Activated T-helper 1 cell treated with anti-CD3 and anti-CD28 coated beads, Interleukin-2, amount 50 U/mL, for 16 hours (primary cell): ENCODE measurements at places on chromosomes 1 and 21.

DNA sequence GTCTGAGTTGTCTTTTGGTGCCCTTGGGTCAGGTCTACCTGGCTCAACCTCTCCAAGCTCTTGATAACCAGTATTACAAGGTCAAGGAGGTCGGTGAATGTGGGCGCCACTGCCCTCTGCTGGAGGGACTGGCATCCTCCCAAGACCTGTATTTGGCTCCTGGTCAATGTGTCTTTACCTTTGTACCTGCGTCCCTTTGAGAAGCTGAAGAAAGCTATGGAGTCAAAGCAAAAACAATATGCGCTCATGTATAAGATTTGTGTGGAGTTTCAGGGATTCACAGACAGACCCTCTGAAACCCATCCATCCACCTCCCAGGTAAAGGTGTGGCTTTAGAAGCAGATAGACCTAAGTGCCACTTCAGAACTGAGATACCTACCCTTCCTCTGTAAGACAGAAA, 61.8 kb upstream of the NBL1 start:
- DNase-seq, result peak; percentile 60

DNA sequence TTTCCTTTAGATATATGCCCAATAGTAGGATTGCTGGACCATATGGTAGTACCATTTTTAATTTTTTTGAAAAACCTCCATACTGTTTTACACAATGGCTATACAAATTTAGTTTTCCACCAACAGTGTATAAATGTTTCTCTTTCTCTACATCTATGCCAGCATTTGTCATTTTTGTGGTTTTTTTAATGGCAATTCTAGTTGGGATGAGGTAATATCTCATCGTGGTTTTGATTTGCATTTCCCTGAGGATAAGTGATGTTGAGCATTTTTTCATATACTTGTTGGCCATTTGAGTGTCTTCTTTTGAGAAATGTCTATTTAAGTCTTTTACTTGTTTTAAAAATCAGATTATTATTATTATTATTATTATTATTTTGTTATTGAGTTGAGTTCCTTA, 35.5 kb downstream of the PLA2G4A start:
- DNase-seq, result no peak

DNA sequence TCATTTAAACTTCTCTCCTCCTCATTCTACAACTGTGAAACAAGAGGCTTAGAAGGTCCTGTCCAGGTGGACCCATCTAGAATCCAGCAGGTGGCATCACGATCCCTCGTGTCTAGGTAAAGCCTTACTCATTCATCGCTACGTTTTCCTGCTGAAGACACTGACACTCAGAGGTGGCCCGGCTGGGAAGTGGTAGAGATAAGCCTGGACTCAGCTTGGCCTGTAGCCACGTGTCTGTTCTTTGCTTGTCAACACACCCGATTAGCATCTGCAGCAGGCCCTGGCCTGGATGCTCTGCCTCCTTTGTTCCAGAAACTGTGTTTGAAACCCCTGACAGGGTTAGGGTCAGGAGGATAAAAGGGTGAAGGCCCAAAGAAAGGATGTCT, 43.4 kb downstream of the PARP1 start:
- DNase-seq, result no peak

GRCh38 chr1:179206812-179207211, 22.7 kb downstream of the ABL2 start:
- DNase-seq, result no peak

DNA sequence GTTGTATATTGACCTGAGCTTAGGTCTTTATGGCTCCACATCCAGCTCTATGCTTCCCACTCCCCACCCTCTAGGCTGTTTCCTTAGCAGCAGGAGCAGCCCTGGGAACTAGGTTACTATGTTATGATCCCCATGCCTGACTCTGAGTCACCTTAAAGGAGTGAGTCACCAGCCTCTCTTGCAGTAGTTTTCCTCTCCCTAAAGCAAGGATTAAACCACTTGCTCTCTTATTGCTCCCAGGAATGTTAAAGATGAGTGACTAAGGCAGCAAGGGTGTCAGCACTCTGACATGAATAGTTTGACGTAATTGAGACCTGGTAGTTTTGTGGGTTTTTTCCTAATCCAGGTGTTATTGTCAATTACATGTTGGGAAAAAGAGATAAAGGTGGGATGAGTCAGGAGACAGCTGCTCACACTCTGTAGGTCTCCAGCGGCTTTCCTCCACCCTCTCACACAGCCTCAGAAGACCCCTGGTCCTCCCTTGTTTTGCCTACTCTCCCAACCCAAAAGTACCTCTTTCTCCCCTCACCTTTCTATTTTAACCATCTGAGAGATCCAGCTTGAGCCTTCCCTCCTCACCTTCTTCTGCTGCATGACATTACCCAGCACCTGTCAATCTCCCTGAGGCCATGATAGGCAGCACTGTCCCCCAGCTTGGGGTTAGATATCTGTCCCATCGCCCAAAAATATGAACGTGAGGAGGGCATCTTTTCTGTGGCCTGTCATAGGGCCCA, 369.1 kb upstream of the VAMP3 start:
- no peak for DNase-seq

GRCh38 chr1:28160782-28161266, 15.7 kb downstream of the PTAFR start:
- no peak for DNase-seq

GRCh38 chr1:240310226-240310925, 218.7 kb downstream of the FMN2 start:
- no peak for DNase-seq

DNA sequence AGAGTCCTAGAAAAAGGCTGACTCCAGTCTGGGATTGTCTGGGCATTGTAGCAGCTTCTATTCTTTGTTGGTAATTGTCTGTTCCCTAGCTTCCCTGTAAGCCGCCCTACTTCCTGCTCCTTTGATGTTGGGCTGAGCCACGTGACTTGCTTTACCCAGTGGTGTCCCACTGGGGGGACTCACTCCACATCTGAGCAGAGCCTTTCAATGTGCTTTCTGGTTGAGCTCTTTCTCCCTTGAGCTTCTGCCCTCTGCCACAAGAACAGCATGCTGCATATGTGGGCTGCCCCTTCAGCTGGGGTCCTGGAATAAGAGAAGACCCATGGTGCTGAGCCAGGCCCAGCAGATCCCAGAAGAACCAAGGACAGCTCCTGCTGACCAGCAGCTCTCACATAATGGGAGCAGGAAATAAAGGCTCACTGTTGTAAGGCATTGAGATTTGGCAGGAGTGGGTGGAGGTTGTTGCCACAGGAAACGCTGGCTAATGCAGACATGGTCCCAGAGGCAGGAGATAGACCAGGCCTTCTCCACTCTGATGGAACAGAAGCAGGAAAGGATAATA, 276.3 kb upstream of the GJB5 start:
- no peak for DNase-seq

DNA sequence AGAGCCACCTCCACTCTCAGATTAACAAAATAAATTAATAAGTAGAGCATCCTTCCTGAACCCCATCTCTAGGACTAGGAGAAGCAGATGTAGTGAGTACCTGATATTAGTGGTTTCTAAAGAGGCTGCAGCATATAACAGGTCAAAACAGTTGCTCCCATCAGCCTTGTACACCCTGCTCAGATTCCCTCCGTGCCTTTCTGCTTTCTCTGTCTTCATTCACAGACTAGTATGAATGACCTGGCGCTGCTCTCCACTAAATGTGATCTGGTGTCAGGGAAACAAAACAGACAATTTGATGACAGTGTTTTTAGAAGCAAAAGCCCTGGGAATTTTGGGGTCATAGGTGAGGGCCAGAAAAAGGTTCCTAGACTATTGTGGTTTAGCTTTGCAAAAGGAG, 8.3 kb downstream of the SESN2 start:
- DNase-seq, result no peak

DNA sequence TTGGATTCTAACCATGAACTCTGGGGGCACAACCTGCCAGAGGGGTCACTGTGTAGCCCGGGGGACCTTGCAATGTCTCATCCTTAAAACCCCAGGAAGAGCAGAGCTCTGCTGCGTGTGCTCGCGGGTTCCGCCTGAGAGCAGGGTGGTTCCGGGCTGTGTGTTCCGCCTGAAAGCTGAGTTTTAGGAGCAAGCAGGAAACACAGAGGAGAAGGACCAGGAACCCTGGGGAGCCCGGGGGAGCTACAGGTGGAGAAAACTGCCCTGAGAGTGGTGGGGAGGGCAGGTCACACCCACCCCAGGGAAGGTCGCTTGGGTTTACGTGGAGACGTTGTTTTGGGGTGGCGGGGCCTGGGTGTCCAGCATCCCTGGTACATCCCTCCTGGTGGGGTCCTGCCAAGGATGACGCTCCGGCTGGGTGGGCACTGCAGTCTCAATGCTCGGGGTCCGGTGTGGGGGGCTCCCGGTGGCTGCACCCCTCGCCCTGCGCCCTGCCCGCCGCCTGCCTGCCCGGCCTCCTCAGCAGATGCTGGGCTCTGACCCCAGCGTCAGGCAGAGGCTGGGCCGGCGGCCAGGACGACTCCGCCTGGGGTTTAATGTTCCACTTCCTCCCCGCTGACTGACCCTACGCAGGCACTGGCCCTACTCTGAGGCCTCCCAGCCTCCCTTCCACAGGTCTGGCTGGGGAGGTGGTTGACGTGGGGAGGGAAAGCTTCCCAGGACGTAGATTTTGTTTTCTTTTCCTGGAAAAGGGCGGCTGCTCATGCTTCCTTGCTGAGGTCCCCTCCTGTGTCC, 17.3 kb upstream of the C1orf159 start:
- DNase-seq, result no peak

- no peak for DNase-seq
These were observed 99.2 kb downstream of the CTH start for GRCh38 chr1:70509996-70510876.

- no peak for DNase-seq
These were observed 1.3 kb upstream of the LSS start for GRCh38 chr21:46229923-46230260.

GRCh38 chr1:240833075-240833474, 221.1 kb upstream of the GREM2 start:
- DNase-seq, result no peak

DNA sequence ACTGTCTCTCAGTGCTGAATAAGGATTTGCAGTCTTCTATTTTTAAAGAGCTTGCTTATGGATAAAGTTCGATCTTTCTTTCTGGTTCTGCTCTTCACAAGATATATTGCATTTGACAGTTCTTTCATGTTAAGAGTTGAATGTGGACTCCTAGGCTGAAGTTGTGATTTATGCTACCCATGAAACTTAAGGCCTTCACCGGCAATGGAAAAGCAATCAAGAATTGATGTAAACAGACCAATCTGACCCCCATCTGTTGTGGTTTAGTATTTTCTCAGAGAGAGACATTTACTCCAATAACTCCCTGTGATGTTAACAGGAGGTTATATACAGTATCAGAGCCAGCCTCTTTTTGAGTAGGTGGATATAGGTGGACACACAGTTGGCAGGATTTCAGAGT, 165.8 kb downstream of the PAPPA2 start:
- no peak for DNase-seq

DNA sequence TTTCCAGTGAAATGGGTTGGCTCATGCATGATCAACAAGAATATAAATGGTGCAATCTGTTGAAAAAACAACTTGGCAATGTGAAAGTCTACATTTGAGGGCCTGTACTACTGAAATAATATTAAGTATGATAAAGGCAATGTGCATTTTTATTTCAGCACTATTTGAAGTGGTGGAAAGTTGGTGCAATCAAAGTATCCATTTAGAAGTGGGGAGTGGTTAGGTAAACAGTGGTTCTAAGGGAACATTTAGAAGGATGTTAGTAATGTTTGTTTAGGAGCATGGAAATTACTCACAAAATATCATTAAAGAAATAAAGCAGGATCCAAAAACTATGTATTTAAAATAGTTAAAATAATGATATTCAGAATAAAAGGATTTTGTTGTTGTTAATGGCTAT, 60.2 kb downstream of the CHRM3 start:
- no peak for DNase-seq

- no peak for DNase-seq
These were observed 18.3 kb upstream of the MAP10 start for GRCh38 chr1:232786845-232787455.

DNA sequence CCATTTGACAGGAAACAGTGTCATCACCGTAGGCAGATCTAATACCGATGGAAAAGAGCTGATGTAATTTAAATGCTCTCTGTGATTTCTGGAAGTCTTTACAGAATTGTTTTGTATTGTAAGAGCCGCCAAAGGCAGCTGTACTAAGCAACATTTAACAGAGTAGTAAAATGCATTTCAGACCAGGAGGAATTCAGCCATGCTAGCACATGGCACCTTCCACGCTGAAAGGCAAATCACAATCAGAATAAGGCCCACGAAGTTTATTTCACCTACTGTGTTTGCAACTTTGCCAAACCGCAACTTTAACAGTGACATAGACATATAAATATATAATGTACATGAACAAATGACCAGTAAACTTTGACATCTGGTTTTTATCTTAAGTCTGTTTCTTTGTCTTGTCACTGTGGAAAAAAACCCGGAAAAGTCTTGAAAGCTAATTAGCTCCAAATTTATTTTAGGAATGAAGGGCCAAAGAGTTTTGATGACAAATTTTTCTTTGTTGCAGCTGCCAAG, 26.1 kb upstream of the DISC1 start:
- DNase-seq, result no peak

GRCh38 chr1:97905141-97905940, 15.5 kb downstream of the DPYD start:
- no peak for DNase-seq

DNA sequence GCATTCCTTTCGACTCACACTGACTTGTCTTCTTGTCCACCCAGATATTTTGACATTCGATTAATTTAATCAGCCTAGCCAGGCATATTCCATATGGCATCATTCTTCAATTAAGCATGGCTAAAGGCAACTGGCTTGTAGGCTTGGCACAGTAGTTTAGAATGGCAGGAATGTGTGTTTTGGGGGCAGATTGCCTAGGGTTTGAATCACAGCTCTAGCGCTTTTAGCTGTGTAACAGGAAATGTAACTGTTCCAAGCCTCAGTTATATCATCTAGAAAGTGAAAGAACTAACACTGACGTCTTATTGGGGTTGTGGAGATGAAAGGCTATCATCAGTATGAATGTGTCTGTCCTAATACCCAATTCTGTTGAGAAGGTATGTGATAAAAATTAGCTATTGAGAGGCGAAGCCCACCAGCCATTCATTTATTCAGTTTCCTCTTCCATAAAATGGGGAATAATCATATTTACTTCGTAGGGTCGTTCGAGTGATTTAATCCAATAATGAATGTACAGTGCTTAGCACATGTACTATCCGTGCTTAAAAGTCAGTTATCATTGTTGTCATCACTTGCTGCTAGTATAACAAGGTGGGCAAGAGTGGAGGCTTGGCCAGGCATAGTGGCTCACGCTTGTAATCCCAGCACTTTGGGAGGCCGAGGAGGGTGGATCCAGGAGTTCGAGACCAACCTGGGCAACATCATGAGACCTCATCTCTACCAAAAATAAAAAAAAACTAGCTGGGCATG, 41.6 kb upstream of the GRHL3 start:
- no peak for DNase-seq
